ENCODE measurements at places on chromosomes 3 and 15. TPM values are rescaled to one million over a fixed set of nuclear protein-coding genes. Genes with fewer than 3 reads are reported as not detected.

PROS1 gene
- total RNA-seq = 29.3 TPM

GRCh38 chr15:76057332-76058000, 2.3 kb upstream of the TMEM266 start:
- H3K27me3 ChIP-seq = no peaks in the 10 kb centered on the region
- no peak overlapping the region for H3K4me3 ChIP-seq
- DNase-seq = peak; percentile 12
- no peak overlapping the region for H3K27ac ChIP-seq
- no peaks in the 10 kb centered on the region for H3K36me3 ChIP-seq

IQCH gene
- total RNA-seq = 13.6 TPM

DNA sequence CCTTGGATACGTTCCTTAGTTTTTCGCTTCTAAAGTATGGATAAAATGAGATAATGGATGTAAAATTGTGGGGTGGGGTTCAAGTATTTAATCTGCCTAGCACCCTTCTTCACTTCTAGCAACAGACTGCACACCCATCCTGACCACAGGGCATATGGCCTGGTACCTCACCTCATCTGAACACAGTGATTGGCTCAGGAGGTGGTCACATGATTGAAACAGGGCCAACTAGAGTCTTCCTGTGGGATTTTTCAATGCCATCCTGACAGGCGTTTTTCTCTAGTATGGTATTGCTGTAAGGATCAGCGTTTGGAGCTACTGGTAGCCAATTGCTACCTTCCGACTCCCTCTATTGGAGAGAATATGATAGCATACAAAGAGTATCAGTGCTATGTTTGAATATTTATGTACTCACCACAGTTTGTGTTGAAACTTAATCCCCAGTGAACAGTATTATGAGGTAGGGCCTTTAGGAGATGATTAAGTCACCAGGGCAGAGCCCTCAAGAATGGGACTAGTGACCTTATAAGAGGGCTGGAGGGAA, 172.2 kb downstream of the PPM1L start:
- DNase-seq = no peak
- H3K4me1 ChIP-seq = peaks cover 15% of the 10 kb centered on the region
- H3K27me3 ChIP-seq = no peaks in the 10 kb centered on the region
- no peaks in the 10 kb centered on the region for H3K36me3 ChIP-seq
- no peak overlapping the region for H3K4me3 ChIP-seq

CHRFAM7A gene
- 36.0 TPM for total RNA-seq

DNA sequence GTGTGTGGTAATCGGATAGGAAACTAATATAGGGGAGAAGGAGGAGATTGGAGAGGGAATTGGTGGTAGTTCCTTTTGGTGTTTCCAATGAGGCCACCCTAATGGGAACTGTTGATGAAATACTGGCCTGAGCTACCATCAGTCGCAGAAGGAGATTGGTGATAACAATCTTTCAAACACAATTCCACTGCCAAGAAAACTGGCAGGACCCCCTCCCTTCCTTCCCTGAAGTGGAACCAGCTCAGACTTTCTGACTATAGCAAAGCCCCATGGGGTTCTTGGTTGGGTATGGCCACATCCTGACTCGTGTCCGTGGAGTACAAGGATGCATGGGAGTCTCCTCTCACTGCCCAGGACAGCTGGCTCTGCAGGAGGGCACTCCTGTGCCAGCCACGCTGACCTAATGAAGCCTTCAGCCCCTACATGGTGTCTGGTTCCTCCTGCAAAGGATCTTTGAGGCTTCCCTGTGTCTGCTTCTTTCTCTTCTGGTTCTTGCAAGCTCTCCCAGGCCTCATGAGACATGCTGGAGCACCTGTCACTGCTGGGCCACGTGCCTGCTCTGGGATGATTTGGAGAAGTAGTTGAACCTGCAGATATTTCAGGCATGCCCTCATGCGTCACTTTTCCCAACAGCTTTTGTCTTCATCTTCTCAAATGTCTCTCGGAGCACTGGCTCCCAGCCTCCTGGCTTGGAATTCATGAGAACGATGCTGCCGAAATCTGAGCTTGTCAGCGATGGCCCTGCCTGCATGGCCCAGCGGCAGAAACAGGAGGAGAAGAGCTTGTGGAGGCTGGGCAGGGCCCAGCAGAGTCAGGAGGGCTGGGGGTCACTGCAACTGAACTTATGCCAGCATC, 90.0 kb upstream of the ADPGK start:
- no peaks in the 10 kb centered on the region for H3K36me3 ChIP-seq
- DNase-seq = no peak
- no peak overlapping the region for H3K4me3 ChIP-seq
- H3K27me3 ChIP-seq = no peaks in the 10 kb centered on the region
- no peak overlapping the region for H3K27ac ChIP-seq

- DNase-seq = no peak
- no peak overlapping the region for H3K27ac ChIP-seq
- H3K4me1 ChIP-seq = peaks cover 8% of the 10 kb centered on the region
- no peaks in the 10 kb centered on the region for H3K36me3 ChIP-seq
These were observed 31.1 kb upstream of the PPIB start for GRCh38 chr15:64193971-64194370.

GOLGA6L9 gene
- 3.8 TPM for total RNA-seq

EFHB gene
- 0.33 TPM for total RNA-seq

- H3K4me1 ChIP-seq = no peaks in the 10 kb centered on the region
- no peak for DNase-seq
- H3K4me3 ChIP-seq = no peak overlapping the region
- H3K27me3 ChIP-seq = no peaks in the 10 kb centered on the region
These were observed 87.4 kb downstream of the TRIM42 start for GRCh38 chr3:140765246-140765645.

All from thyroid gland (tissue), 4 donors.